Anterior cingulate cortex (tissue), 58 donors: ENCODE measurements at places on chromosomes 1 and 21.

DNA sequence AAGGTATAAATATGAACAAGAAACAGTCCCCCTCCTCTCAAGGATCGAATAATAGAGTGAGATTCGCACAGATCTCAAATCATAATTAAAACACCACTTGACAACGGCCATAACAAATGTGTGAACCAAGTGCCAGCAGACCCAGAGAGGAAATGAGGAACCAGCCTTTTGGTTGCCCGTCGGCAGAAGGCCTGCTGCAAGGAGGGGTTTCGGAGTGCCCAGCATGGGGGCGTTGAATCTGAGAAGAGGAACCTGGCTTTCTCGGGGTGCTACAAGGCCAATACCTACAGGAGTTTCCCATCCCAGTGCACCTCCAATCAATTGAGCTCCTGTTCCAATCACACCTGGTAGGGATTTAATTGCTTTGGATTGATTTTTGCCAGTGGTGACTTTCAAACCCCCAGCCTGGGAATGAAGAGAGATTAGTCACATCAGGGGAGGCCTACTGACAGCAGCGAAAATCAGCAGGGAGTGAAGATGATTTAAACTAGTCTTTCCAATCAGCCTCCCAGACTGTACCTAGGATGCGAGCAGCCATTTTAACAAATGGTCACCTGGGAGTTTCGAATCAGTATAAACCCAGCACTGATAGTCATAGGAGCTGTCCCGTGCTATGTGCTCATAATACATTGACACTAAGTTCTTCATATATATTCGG lies 263.8 kb downstream of the KAZN start:
- no peak for DNase-seq

DNA sequence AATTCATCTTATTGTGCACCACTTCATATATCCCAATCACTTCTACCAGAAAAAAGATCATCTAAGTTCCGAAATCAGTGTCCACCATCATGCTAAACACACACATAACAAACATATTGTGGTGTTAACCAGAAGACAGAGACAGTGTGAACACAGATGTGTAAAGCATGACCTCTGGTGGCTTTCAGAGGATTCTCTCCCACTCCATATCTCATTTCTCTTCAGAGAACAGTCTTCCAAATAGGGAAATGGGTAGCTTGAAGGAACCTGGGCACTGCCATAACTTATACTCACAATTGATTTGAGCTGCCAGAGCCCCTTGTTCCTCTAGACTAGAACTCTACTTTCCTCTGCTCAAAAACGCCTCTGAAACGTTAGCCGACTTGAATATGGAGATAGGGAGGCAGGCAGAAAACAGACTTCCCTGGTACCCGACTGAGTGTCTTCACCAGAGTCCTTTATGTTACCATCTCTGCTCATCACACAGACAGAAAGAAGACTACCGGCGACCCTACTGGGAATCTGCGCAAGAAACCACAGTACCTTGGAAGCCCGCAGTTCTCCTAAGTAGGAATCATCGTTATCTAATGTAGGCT lies 1.8 kb upstream of the ELAPOR1 start:
- DNase-seq = no peak

DNA sequence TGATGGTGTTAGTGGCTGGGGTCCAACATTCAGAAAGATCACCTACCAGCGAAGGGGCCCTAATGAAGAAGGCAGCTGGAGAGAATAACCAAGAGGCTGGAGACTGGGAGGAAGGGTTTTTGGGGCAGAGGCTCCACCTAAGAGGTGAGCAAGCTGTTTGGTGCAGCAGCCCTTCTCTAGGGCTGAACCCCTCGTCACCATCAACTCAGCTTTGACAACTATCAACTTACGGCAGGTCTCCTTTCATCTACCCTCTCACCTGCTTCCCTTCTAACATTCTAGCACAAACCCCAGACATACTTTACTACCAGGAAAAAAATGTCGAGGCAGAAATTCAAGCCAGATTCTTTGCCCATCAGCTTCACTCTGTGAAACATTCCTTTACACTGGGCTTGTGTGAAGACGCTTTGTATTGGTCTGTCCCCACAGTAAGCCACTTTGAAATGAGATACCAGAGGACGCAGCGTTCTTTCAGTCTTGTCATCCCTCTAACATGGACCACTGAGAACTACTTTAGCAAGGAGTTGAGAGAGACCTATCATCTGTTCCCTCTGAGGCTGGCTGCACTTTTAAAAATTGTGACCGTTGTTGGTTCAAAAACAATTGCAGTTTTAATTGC lies 84.6 kb downstream of the RAVER2 start:
- DNase-seq = no peak

DNA sequence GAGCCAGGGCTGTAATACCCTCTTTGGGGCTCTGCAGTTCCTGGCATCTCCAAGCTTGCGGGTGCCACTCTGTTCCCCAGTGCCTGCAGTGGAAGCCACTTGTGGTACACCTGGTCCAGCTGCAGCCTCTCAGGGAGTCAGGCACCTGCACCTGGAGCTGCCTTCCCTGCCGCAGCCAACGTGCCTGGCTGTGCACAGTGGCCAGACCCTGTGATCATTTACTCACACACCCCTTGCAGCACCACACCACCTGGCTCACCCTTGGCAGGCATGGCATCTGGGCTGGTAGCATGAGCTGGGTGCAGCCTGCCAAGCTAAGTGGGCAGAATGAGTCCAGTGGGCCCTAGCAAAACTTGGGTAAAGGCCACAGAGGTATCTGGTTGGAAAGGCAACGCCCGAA lies 51.1 kb upstream of the NTPCR start:
- no peak for DNase-seq

DNA sequence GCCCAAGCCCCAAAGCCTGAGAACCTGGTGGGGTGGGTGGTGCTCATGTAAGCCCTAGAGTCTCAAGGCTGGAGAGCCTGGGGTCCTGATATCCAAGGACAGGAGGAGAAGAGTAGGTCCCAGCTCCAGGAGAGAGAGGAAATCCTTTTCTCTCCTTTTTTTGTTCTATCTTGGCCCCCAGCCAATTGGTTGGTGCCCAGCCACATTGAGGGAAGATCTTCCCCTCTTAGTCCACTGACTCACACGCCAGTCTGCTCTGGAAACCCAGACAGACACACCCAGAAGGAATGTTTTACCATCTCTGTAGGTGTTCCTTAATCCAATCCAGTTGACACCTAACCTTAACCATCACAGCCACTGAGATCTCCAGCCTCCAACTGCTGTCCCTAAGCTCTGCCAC lies 16.2 kb upstream of the LIN9 start:
- no peak for DNase-seq

DNA sequence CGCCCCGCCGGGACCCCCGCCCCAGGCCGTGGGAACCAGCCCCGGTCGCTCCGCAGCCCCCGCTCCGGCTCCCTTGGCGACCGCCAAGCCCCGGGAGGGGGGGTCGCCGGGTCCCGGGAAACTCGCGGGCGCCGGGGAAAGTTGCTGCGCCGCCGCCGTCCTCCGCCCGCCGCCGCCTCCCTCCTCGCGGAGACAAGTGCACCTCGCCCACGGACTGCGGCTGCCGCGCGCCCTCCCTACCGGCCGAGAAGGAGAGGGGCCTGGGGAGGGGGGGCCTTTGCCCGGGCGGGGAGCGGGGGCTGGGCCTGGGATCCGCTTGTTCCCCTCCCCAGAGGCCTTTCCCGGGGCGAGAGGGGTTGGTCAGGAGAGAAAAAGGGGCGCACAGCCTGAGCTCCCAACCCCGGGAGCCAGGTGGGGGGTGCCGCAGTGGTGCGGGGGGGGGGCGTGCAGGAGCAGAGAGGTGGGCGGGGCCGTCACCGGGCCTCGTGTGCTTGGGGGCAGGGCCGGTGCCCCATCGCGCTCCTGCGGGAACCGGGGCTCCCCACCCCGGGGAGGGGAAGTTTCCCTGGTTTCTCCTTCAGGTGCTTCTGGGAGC lies 592 bp downstream of the AGRN start:
- DNase-seq = no peak
